ENCODE measurements at places on chromosomes 1 and 21. TPM values are rescaled to one million over a fixed set of nuclear protein-coding genes. Genes with fewer than 3 reads are reported as not detected.

Gene KCNA2
- 0.02 TPM for polyA plus RNA-seq

Gene RXFP4
- not detected for polyA plus RNA-seq

Gene SLAMF8
- polyA plus RNA-seq: 1.1 TPM

GRCh38 chr1:177413982-177414596 is 243.3 kb downstream of the BRINP2 start:
- no peak for DNase-seq

DNA sequence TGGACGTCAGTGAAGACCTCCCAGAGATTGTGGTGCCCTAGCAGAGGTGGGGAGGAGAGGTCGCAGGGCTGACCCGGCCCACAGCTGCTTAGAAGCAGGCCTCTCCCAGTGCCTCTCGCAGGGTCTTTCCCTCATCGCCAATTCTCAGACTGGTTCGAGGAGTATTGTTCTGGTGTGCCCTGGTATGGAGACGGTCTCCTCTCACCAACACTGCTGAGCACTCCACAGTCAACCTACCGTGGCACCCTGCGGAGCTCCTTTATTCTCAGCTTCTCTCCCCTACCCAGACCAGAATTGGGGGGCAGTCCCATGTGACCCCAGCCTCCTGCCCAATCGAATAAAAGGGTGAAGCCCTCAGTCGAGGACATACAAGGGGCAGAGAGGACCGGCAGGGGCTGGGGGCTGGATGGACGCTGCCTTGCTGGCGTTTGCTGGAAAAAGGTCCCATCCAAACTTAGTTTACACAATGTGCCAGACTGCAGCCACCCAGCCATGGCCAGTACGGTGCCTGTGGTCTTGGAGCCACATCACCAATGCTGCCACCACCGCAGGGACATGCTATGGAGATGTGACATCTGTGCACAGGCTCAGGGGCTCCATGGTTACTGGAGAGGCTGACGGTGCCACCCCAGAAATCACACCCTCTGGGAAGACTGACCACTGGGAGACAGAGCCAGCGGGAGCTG is 80.8 kb downstream of the STUM start:
- no peak for DNase-seq

DNA sequence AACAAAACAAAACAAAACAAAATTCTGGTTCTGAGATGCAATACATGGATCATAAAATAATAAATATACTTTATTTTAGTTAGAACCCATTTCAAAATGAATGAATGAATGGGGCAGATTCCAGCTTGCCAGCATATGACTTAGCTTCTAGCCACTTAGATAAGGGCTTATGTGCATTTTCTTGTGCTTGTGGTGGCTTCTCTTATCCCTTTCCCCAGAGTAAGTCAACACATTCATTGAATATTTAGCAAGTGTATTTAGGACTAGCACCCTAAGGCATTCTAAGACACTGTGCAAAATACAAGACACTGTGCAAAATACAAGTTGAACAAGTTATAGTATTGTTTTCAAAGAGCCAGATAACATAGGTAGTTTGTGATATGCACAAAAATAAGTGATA is 4.7 kb downstream of the ADIPOR1 start:
- no peak for DNase-seq

GRCh38 chr1:89069951-89070350 is 4.9 kb upstream of the GBP1 start:
- no peak for DNase-seq

- DNase-seq: no peak
These were observed 381 bp downstream of the TXNIP start for GRCh38 chr1:145995964-145996432.

All from liver (tissue), 10 donors.